ENCODE measurements at places on chromosomes 7 and 10. TPM values are rescaled to one million over a fixed set of nuclear protein-coding genes. Genes with fewer than 3 reads are reported as not detected.

GRCh38 chr7:36405409-36405803, 15.7 kb downstream of the ANLN start:
- DNase-seq: no peak

The PLAU gene
- 149 TPM for total RNA-seq

DNA sequence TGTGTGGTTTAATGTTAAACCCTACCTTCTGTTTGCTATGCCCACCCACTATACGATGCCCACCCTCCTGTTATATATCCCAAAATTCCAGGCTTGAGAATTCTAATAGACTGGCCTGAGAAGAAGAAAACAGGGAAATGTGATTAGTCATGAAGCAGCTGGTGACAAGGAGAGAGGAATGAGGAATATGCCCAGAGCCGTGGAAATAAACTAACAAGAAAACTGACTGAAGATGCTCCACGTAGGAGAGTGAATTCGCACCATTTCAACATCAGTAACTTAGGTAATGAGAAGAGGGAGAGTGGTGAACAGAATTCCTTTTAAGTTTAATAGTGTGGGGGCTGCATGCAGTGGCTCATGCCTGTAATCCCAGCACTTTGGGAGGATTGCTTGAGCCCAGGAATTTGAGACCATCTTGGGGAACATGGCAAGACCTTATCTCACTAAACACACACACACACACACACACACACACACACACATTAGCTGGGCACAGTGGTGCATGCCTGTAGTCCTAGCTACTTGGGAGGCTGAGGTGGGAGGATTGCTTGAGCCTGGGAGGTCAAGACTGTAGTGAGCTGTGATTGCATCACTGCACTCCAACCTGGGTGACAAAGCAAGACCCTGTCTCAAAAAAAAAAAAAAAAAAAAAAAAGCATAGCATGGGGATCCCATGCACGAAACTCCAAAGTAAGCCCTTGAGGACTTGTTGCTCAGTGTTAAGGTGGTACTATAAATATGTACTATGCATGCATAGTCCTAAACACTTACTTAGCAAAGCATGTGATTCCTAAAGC, 16.1 kb upstream of the SYPL1 start:
- no peak for DNase-seq

- peak; percentile 14 for DNase-seq
Observed at GRCh38 chr10:12394241-12395033, 45.1 kb downstream of the CAMK1D start.

The ELN gene
- not detected for total RNA-seq

The WIPF3 gene
- not detected for total RNA-seq

- no peak for DNase-seq
Observed at GRCh38 chr10:11161096-11161495, 143.4 kb downstream of the CELF2 start.

- DNase-seq: no peak
Observed at GRCh38 chr7:44472843-44473242, 17.6 kb downstream of the NUDCD3 start.

Measured in H4 (cell line).